ENCODE measurements at places on chromosomes 7 and 10. TPM values are rescaled to one million over a fixed set of nuclear protein-coding genes. Genes with fewer than 3 reads are reported as not detected.

DNA sequence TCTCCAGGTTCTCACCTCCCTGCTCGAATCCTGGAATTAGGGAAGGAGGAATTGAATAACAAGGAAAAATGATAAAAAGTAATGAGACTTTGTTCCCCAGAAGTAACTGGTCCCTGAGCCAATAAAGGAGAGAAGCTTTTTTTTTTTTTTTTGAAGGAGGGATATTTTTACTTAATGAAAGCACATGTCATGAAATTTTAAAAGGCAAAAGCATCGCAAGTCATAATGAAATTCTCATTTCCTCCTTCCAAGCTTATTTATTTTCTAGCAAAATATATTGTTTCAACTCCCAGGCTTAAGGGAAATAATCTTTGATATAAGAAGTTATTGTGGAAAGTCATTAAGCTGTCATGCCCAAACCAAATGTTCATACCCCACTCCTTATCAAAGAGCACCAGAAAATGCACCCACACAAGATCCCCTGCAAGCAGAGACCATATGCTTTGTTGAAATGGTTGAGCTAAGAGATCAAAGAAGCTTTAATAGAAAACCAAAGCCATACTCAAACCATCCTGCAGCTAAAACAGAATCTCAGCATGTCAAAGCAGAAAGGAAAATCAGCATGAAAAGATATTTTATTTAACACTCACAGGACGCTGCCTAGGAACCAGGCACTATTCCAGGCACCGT lies 16.7 kb upstream of the ABCC2 start:
- H3K36me3 ChIP-seq: no peaks in the 10 kb centered on the region
- H3K27ac ChIP-seq: no peak overlapping the region
- H3K4me3 ChIP-seq: 0 out of 2 replicates have a peak overlapping the region, but pooled peaks have one; percentile 19
- no peaks in the 10 kb centered on the region for H3K27me3 ChIP-seq
- DNase-seq: peak; percentile 12

The AKR1C8 gene
- total RNA-seq: not detected

DNA sequence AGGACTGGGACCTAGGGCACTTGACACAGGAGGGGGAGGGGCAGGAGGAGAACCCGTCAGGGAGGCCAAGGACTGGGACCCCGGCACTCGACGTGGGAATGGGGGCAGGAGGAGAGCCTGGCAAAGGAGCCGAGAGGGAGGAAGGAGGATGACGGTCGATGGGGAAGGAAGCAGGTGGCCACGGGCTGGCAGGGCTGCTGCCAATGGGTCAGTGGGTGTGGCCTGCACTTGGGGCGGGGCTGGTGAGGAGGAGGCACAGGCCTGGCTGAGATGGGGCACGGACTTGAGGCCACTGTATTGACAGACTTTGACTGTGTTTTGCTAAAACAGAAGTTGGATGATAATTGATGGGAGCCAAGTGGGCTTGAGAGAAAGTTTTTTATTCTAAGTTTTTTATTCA lies 68.9 kb downstream of the RBM33 start:
- H3K27me3 ChIP-seq: no peaks in the 10 kb centered on the region
- peaks cover 21% of the 10 kb centered on the region for H3K36me3 ChIP-seq
- DNase-seq: no peak
- H3K27ac ChIP-seq: no peak overlapping the region
- H3K4me1 ChIP-seq: peaks cover 6% of the 10 kb centered on the region

DNA sequence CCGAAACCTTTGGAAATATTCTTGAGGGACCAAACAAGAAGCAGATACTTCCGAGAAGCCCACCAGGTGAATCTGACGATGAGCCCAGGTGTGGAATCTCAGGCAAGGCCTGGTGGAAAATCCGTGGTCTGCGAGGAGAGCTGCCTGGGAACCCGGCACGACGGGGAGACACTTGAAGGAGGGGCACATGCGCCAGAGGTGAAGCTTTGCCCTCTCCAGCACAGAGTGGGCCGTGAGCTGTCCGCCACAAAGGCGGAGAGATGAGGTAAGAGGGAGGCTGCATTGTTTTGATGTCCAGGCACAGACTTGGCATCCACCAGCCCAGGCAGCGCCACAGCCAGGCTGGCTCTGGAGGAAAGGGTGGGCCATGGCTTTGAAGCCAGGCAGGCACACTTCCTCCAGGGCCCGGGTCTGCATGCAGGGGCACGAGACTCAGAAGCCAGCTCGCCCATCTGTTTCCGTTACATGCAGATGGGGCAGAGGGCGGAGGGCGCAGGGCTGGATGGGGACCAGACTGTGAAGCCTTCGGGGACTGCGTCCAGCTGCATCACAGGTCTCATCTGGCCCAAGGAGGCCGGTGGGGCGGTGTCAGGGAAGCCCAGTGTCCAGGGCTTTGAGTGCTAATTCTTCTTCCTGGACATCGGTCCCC lies 45.4 kb downstream of the CALML3 start:
- no peaks in the 10 kb centered on the region for H3K36me3 ChIP-seq
- H3K27ac ChIP-seq: no peak overlapping the region
- no peak overlapping the region for H3K4me3 ChIP-seq
- peaks cover 4% of the 10 kb centered on the region for H3K27me3 ChIP-seq

- peaks cover 20% of the 10 kb centered on the region for H3K4me1 ChIP-seq
- no peaks in the 10 kb centered on the region for H3K27me3 ChIP-seq
- H3K36me3 ChIP-seq: peaks cover 2% of the 10 kb centered on the region
- H3K27ac ChIP-seq: peak overlapping the region; percentile 77
- H3K4me3 ChIP-seq: no peak overlapping the region
- no peak for DNase-seq
Measured at GRCh38 chr10:13347500-13348156, 465 bp downstream of the SEPHS1 start.

DNA sequence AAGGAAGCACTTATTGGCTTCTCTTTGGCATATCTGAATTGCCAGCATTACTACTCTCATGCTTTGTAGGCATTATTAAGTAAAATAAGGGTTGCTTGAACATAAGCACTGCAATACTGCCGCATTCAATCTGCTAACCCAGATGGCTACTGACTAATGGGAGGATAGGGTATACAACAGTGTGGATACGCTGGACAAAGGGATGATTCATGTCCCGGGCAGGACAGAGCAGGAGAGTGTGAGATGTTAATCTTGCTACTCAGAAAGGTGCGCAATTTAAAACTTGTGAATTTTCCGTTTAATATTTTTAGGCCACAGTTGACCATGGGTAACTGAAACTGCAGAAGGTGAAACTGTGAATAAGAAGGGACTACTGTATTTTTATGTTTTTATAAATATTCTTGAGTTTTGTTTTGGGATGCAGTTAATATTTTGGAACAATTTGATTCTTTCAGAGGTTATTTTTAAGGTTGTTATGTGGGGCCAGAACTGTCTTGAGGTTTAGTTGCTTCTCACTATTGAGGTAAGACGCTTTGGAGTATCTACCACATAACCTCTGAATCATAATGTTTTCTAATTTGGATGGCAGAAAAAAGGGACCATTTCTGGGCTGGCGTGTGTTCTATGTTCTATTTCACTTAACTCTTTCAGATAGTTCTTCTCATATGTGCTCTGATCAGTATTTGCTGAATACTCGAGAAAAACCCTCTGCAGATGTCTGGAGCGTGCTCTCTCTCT lies 75.7 kb upstream of the SYPL1 start:
- H3K27ac ChIP-seq: no peak overlapping the region
- H3K36me3 ChIP-seq: no peaks in the 10 kb centered on the region
- no peak overlapping the region for H3K4me3 ChIP-seq
- H3K27me3 ChIP-seq: no peaks in the 10 kb centered on the region

The EPHB6 gene
- 0.93 TPM for total RNA-seq

DNA sequence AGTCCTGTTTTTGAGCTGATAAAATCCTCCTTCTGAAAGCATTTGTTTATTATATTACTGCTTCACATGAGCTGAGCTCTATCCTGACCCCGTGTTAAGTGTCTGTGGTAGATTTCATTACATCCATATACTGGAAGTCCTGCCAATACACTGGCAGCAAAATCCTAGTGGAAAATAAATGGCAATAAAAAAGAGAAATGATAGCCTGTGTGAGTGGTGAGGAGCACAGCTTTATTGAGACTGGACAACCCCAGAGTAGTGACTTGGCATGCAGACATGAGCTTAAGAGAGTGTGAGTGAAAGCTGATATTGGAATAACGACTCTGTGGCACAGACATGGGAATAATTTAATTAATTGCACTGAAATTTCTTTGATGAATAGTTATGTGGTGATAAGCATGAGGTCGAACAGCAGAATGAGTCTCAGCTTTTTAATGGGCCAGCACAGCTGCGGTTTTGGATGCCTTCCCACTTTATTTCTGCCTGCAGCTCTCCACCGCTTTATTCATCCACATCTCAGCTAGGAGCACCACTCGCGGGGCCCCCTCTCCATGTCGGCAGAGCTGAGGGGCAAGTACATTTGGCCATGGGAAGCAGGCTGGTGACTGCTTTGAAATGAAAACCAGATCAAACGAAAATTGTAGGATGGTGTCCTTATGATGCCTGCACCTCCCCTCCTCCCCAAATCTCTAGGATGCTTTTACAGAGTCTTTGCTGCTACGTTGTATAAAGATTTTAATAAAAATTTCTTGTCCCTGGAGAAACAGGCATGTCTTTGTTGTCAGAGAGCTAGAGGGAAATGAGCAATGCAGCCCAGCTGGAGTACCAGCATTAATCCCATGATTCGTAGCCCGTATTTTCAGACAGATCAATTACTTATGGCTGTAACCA lies 494.3 kb downstream of the AUTS2 start:
- H3K27ac ChIP-seq: no peak overlapping the region
- no peaks in the 10 kb centered on the region for H3K36me3 ChIP-seq
- no peaks in the 10 kb centered on the region for H3K4me1 ChIP-seq
- no peaks in the 10 kb centered on the region for H3K27me3 ChIP-seq

The PTF1A gene
- not detected for total RNA-seq

The ANKRD1 gene
- total RNA-seq: not detected

- H3K27ac ChIP-seq: no peak overlapping the region
- DNase-seq: no peak
- H3K4me3 ChIP-seq: no peak overlapping the region
- H3K36me3 ChIP-seq: no peaks in the 10 kb centered on the region
- H3K27me3 ChIP-seq: no peaks in the 10 kb centered on the region
Measured at GRCh38 chr10:68212721-68213352, 19.1 kb downstream of the ATOH7 start.

The STEAP1B gene
- not detected for total RNA-seq

- no peak for DNase-seq
- H3K27me3 ChIP-seq: no peaks in the 10 kb centered on the region
- H3K4me3 ChIP-seq: peak overlapping the region; percentile 47
- no peak overlapping the region for H3K27ac ChIP-seq
- H3K4me1 ChIP-seq: no peaks in the 10 kb centered on the region
Measured at GRCh38 chr7:29684787-29685650, 121.3 kb upstream of the WIPF3 start.

The CRHR2 gene
- not detected for total RNA-seq

The UNC5B gene
- 0.08 TPM for total RNA-seq

The THAP5 gene
- total RNA-seq: 22.1 TPM

The DDX56 gene
- 86.3 TPM for total RNA-seq

The GIMAP6 gene
- 36.2 TPM for total RNA-seq

The SEMA3A gene
- 0.32 TPM for total RNA-seq

- DNase-seq: no peak
- no peak overlapping the region for H3K4me3 ChIP-seq
- no peaks in the 10 kb centered on the region for H3K27me3 ChIP-seq
- H3K27ac ChIP-seq: no peak overlapping the region
Measured at GRCh38 chr10:114301177-114301576, 62.1 kb downstream of the VWA2 start.

DNA sequence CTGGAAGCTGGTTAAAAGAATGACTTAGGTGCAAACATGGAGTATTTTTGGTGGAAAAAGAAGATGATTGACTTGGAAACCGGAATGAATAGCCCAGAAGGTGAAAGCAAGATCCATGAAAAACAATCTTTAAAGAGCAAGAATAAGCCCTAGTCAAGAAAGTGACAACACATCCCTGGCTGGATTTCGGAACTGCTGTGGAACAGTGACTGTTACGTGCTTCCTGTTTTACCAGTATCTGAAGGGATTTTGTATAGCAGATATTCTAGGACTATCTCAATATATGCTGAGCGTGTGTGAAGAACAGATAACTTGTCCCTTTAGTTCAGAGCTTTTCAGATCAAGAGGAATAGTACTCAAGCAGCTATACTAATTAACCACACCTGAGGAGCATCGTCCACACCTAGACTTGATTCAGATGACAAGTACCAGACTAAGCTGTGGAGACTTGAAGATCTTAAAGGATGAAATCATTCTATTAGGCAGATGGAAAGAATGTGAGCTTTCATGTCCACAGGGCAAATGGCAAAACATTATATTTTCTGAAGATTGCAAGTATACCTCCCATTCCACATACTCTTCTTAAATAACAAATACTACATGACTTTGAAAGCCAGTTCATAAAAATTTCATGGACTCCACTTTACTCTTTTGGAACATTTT lies 11.5 kb upstream of the TES start:
- no peaks in the 10 kb centered on the region for H3K27me3 ChIP-seq
- H3K36me3 ChIP-seq: no peaks in the 10 kb centered on the region
- no peak overlapping the region for H3K27ac ChIP-seq
- H3K4me1 ChIP-seq: no peaks in the 10 kb centered on the region

The CXCL12 gene
- 0.90 TPM for total RNA-seq

DNA sequence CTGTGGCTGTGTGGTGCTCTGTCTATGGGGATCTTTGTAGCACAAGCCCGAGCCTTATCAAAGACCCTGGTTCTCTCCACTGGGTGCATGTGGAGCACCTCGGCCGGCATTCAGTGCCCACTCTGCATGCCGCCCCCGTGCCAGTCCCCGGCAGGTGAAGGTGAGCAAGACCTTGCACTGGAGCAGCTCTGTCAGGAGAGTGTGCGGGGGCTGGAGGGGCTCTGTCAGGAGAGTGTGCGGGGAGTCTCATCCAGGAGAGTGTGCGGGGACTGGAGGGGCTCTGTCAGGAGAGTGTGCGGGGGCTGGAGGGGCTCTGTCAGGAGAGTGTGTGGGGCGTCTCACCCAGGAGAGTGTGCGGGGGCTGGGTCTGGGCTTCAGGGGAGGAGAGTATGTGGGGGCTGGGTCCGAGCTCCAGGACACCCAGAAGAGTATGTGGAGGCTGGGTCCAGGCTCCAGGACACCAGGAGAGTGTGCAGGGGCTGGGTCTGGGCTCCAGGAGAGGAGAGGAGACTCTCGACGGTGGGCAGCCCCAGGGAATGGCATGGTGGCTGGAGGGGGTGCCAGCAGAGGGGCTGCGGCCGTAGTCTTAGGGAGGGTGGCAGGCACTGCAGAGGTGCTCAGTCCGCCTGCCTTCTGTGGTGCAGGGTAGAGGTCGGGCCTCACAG lies 40.8 kb downstream of the INPP5A start:
- no peak overlapping the region for H3K27ac ChIP-seq
- H3K4me3 ChIP-seq: no peak overlapping the region
- no peaks in the 10 kb centered on the region for H3K27me3 ChIP-seq
- H3K4me1 ChIP-seq: peaks cover 20% of the 10 kb centered on the region
- no peak for DNase-seq
- H3K36me3 ChIP-seq: no peaks in the 10 kb centered on the region
